ENCODE measurements at places on chromosomes 2 and 18. TPM values are rescaled to one million over a fixed set of nuclear protein-coding genes. Genes with fewer than 3 reads are reported as not detected.

DNA sequence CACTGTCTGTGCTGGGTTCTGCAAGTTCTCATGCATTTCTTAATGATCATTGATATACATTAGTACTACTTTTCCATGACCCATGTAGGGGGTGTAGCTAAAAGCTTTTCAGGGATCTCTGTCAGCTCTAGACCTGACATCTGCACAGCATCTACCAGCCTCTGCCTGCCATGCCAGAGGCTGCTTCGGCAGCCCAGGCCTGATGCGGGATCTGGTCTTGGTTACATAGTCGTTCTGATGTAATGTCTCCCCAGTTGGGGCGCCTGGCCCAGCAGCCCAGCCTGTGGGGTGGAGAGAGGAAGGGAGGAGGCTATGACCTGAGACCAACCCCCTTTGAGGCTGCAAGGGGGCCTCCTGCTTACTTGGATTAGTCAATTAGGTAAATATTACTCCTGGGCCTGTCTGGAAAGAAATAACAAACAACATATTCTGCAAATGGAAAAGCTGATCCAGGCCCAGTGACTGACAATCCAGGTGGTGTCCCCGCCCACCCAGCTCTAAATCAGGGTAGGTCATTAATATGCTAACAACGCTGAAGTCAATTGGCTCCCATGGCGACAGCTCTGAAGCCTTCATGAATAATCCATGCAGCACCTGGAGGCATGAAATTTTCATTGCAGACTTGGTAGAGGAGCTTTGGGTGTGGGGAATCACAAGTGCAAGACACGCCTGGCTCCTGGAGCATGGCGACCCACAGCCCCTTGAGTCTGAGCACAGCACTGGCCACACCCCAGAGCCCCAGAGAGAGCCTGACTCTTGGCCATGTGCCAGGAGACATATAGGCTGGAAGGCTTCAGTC is 575.3 kb downstream of the CMPK2 start:
- no peak overlapping the region for H3K4me3 ChIP-seq
- H3K27ac ChIP-seq, result no peak overlapping the region
- no peaks in the 10 kb centered on the region for H3K27me3 ChIP-seq
- DNase-seq, result no peak

Gene TLX2
- total RNA-seq, result 0.88 TPM

GRCh38 chr18:59239642-59240041 is 19.7 kb downstream of the GRP start:
- no peak overlapping the region for H3K4me3 ChIP-seq
- no peak overlapping the region for H3K27ac ChIP-seq
- no peaks in the 10 kb centered on the region for H3K36me3 ChIP-seq

Gene ASPRV1
- total RNA-seq, result 1.2 TPM

- peaks cover 3% of the 10 kb centered on the region for H3K27me3 ChIP-seq
- H3K27ac ChIP-seq, result no peak overlapping the region
- no peaks in the 10 kb centered on the region for H3K4me1 ChIP-seq
- no peak overlapping the region for H3K4me3 ChIP-seq
- H3K36me3 ChIP-seq, result no peaks in the 10 kb centered on the region
- no peak for DNase-seq
Observed at GRCh38 chr18:48308027-48308635, 101.1 kb downstream of the ZBTB7C start.

Gene M1AP
- total RNA-seq, result not detected

- H3K27ac ChIP-seq, result no peak overlapping the region
- no peak for DNase-seq
- no peaks in the 10 kb centered on the region for H3K4me1 ChIP-seq
- no peak overlapping the region for H3K4me3 ChIP-seq
- H3K36me3 ChIP-seq, result peaks cover 49% of the 10 kb centered on the region
Observed at GRCh38 chr18:26279428-26279827, 53.2 kb downstream of the TAF4B start.

Gene OXER1
- not detected for total RNA-seq

Gene CROCC2
- not detected for total RNA-seq

- no peak overlapping the region for H3K27ac ChIP-seq
- no peak for DNase-seq
- no peaks in the 10 kb centered on the region for H3K27me3 ChIP-seq
- H3K36me3 ChIP-seq, result no peaks in the 10 kb centered on the region
- H3K4me3 ChIP-seq, result no peak overlapping the region
Observed at GRCh38 chr2:53640466-53640865, 127.1 kb upstream of the CHAC2 start.

DNA sequence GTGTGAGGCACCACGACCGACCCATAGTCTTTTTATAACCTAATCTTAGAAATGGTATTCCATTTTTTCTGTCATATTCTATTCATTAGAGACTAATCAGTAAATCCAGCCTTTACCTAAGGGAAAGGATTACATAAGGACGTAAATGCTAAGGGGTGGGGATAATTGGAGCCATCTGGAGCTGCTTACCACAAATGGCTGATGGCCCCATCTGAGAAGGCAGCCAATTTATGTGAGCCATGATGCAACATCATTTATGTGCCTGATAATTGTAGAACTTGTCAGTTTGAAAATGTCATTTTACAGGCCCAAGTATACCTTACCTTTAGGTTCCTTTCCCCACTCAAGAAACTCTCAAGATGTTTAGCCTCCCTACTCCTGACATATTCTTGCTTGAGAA is 44.0 kb downstream of the ARHGEF33 start:
- peaks cover 10% of the 10 kb centered on the region for H3K27me3 ChIP-seq
- H3K27ac ChIP-seq, result no peak overlapping the region
- no peak overlapping the region for H3K4me3 ChIP-seq
- DNase-seq, result no peak

DNA sequence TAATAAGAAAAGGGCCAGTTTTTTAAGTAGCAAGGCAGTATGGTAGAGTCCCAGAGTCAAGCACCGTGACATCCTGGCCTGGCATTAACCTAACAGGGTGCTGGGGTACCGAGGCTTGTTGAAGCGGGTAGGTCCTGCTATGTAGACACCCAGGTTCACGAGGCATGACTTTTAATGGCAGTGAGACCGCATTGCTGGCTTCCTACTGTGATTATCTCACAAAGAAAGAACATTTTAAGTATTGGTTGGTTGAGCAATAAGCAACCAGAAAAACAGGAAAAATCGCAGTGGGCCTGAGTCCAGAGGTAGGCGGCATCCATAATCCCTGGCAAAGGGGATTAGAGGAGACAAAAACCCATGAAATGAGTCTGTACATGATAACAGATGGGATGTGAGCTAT is 927.9 kb upstream of the ACVR2A start:
- H3K27ac ChIP-seq, result no peak overlapping the region
- no peaks in the 10 kb centered on the region for H3K27me3 ChIP-seq
- H3K4me1 ChIP-seq, result no peaks in the 10 kb centered on the region
- H3K36me3 ChIP-seq, result no peaks in the 10 kb centered on the region
- DNase-seq, result no peak
- H3K4me3 ChIP-seq, result no peak overlapping the region

GRCh38 chr2:201730651-201731285 is 32.3 kb upstream of the MPP4 start:
- peaks cover 13% of the 10 kb centered on the region for H3K36me3 ChIP-seq
- no peak overlapping the region for H3K4me3 ChIP-seq
- H3K27me3 ChIP-seq, result no peaks in the 10 kb centered on the region

Gene POTEJ
- not detected for total RNA-seq

Gene KYNU
- 0.14 TPM for total RNA-seq

- H3K4me1 ChIP-seq, result peaks cover 31% of the 10 kb centered on the region
- no peak overlapping the region for H3K4me3 ChIP-seq
- no peak for DNase-seq
- H3K27ac ChIP-seq, result peak overlapping the region; percentile 22
Observed at GRCh38 chr18:9337873-9338272, 3.3 kb downstream of the TWSG1 start.

- H3K27me3 ChIP-seq, result no peaks in the 10 kb centered on the region
- no peak overlapping the region for H3K4me3 ChIP-seq
- no peak overlapping the region for H3K27ac ChIP-seq
- H3K4me1 ChIP-seq, result peaks cover 5% of the 10 kb centered on the region
- no peak for DNase-seq
- H3K36me3 ChIP-seq, result peaks cover 6% of the 10 kb centered on the region
Observed at GRCh38 chr2:159462201-159462785, 154.1 kb downstream of the BAZ2B start.

- no peak overlapping the region for H3K27ac ChIP-seq
- no peak for DNase-seq
- no peaks in the 10 kb centered on the region for H3K27me3 ChIP-seq
Observed at GRCh38 chr2:108541451-108541850, 7.2 kb downstream of the LIMS1 start.

DNA sequence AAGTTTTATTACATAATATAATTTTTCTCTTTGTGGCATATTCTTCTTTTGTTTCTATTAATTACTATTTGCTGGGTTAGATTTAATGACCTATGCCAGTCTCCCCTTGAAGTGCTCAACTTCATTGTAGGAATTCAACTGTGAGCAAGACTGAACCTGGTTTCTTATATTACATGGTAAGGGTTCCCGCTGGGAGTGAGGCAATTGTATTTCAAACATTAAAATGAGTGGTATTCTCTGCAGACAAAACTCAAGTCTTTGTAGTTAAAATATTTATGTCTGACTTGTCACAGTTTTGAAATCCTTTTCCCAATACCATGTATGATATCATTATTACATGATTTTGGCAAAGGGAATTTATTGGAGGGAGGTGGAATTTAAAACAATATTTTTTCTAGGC is 278.7 kb downstream of the GULP1 start:
- H3K4me1 ChIP-seq, result no peaks in the 10 kb centered on the region
- no peak overlapping the region for H3K4me3 ChIP-seq
- H3K36me3 ChIP-seq, result no peaks in the 10 kb centered on the region

GRCh38 chr2:40329739-40330030 is 122.2 kb downstream of the SLC8A1 start:
- H3K4me3 ChIP-seq, result no peak overlapping the region
- H3K27me3 ChIP-seq, result no peaks in the 10 kb centered on the region
- H3K36me3 ChIP-seq, result no peaks in the 10 kb centered on the region
- H3K4me1 ChIP-seq, result no peaks in the 10 kb centered on the region

DNA sequence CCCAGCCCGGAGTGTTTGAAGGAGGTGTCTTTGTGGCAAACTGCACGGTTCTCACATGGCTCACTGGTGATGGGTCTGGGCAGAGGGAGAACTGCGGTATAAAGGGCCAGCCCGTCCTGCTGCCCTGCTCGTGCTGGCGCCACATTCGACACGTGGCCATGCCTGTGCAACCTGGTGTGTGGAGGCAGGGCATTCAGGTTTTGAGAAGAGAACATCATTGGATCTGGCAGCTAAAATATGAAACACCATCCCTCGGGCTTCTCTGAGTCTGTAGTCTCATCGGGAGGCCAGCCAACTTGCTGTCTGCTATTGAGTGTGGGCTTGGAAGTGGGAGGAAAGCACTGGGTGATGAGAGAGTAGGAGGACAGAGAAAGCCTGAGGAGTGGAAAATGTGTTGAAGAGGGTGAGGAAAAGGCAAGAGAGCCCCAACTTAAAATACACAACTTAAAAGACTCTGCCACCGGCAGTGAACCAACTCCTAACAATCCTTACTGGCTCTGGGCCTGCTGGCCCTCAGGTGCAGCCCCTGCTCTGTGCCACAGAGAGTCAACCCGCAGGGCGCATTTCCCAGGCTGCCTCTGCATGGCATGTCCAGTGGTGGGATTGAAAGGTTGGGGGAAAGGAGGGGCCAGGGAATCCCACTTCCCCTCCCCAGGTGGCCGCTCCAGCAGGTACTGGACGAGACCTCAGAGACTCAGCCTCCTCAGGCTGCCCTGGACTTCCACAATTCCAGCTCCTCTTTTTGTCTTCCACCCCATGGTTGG is 112.7 kb upstream of the DLX2 start:
- peaks cover 21% of the 10 kb centered on the region for H3K4me1 ChIP-seq
- H3K36me3 ChIP-seq, result no peaks in the 10 kb centered on the region
- H3K27me3 ChIP-seq, result peaks cover under 1% of the 10 kb centered on the region
- no peak for DNase-seq
- no peak overlapping the region for H3K4me3 ChIP-seq
- peak overlapping the region; percentile 65 for H3K27ac ChIP-seq

Gene CXCR4
- total RNA-seq, result 288 TPM

- peaks cover 76% of the 10 kb centered on the region for H3K27me3 ChIP-seq
- H3K36me3 ChIP-seq, result no peaks in the 10 kb centered on the region
- H3K4me1 ChIP-seq, result peaks cover 8% of the 10 kb centered on the region
Observed at GRCh38 chr2:10091182-10091888, 11.1 kb upstream of the CYS1 start.

DNA sequence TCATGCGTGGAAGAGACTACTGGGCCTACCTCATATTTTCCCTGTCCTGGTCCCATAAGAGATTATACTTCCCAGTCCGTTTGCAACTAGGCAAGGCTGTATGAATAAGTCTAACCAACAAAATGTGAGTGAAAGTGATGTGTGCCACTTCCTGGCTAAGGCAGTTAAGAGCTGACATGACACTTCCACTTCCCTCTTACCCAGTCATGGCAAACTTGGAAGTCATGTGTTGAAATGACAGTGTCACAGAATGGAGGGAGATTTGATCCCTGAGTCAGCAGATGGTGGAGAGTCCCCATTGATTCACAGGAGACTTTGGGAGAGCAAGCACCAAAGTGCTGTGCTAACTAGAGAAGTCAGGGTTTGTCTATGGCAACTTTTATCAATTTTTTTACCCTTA is 36.4 kb downstream of the TACR1 start:
- H3K27ac ChIP-seq, result no peak overlapping the region
- no peaks in the 10 kb centered on the region for H3K36me3 ChIP-seq
- no peaks in the 10 kb centered on the region for H3K4me1 ChIP-seq
- H3K27me3 ChIP-seq, result no peaks in the 10 kb centered on the region

DNA sequence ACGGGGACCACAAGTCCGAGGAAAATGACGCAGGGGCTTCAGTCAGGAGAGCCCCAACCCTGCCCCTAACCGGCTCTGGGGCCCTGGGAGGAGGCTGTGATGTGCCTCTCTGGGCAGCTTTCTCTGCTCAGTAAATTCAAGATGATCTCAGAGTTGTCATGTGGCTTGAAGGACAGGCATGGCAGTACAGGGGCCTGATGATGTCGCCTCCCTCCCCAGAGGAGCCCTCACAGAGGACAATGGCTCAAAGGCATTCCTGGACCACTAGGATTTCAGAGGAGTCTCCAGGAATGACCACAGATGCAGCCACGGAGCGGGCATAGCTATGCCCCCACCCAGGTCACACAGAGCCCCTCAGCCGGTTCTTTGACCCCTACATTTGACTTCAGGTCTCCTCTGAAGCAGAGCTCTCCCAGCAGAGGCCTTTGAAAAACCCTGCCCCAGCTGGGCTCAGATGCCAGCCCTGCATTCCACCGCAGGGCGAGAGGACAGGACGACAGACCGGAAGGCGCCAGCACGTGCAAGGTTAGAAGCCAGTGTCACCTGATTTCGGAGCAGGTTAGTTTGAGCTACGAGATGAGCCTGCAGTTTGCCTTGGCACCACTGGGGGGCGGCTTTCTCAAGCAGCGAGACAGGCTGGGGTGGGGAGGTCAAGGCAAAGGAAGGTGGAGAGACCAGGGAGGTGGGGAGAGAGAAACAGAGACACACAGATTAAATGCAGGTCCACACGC is 39.2 kb downstream of the BIN1 start:
- H3K36me3 ChIP-seq, result peaks cover 14% of the 10 kb centered on the region
- H3K27ac ChIP-seq, result peak overlapping the region; percentile 52
- DNase-seq, result peak; percentile 78
- no peak overlapping the region for H3K4me3 ChIP-seq
- H3K4me1 ChIP-seq, result peaks cover 14% of the 10 kb centered on the region
- no peaks in the 10 kb centered on the region for H3K27me3 ChIP-seq

Data from activated naive CD8-positive, alpha-beta T cell treated with anti-CD3 and anti-CD28 coated beads, Interleukin-2, amount 10 ng/mL, durations not matched to agents 7 days and 5 days (primary cell).